ENCODE measurements at places on chromosomes 13 and 19.

- no peak for DNase-seq
These were observed 4.9 kb upstream of the HSPH1 start for GRCh38 chr13:31166591-31166990.

DNA sequence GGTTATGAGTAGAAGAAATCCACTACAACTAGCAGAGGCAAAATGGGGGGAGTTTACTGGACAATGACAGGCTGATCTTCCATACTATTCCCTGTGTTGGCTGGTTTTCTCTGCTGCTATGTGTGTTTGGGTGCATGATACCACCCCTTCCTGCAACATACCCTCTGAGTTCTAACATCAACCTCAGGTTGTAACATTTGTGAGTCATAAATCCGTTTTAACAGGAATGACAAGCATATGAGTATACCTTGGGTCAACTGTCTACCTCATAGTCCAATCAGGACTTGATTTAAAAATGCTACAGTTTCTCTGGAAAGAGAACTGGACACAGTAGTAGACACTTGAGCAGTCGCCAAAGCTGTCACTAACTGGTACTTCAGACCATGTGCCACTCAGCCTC, 422.9 kb downstream of the KCTD12 start:
- DNase-seq = no peak

GRCh38 chr19:8146877-8147581, 2.4 kb downstream of the FBN3 start:
- DNase-seq = no peak

- DNase-seq = peak; percentile 45
These were observed at the start of gene LRG1 for GRCh38 chr19:4539693-4540581. LRG1 (minus strand) TSS chr19:4540036; CDS start chr19:4540013, 23 bp downstream.

- no peak for DNase-seq
These were observed 127.0 kb upstream of the IPO5 start for GRCh38 chr13:97826421-97827012.

DNA sequence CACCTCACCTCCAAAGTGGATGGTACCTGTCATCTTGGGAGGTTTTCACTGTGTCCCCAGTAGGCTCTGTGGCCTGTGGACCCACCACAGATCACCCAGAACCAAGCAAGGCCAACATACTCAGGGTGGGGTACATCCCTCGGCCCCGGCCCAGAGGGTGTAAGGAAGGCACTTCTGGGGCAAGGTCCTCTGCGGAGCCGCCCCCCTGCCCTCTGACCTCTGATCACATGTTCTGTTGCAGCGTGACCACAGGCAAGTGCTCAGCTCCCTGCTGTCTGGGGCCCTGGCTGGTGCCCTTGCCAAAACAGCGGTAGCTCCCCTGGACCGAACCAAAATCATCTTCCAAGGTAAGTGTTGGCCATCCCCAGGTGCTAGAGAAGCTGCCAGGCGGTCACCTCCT, 36.7 kb downstream of the TMEM161A start:
- no peak for DNase-seq

DNA sequence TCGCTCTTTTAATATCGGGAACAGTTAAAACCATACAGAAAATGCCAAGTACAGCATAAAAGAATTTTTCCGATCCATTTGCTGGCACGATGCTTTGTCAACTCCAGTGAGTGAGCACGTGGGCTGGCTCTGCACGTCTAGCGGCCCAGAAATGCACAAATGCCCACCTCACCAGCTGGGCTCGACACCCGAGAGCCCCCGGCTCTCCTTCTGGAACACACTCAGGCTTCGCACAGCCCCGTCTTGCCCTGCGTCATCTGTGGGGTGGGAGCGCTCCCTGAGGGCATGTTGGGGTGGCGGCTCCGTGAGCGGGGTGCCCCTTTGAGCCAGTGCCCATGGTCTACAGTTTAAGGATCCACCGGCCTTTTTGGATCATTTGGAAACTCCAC, 24.5 kb downstream of the ATP4B start:
- DNase-seq = no peak

GRCh38 chr13:49066856-49067255, 91.1 kb downstream of the FNDC3A start:
- DNase-seq = no peak

GRCh38 chr19:38792250-38793111, 3.5 kb downstream of the LGALS7B start:
- peak; percentile 71 for DNase-seq

DNA sequence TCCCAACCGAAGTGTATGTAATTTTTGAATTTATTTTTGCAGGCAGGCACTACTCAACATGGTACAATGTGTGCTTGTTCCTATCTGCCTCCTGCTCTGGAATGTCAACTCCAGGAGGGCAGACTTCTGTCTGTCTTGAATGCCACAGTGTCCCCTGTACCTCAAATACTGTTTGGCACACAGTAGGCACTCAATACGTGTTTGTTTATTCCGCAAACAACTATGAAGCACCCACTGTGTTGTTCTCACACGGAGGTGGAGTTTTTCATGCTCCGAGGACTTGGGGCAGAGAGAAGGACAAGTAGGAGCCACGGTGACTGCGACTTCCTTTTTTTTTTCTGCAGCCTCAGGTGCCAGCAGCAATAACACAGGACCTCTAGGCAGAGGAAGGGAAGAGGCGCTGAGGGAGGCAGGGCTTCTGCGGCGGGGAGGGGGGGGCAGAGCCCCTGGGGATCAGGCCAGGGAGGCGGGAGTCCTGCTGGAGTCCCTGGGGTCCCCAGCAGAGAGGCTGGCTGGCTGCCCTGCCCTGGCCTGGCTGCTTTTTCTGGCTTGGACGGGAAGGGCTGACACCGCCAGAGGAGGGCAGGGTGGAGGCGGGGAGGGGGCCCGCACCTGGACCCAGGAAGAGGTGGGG, 29.3 kb upstream of the TNFAIP8L1 start:
- no peak for DNase-seq

DNA sequence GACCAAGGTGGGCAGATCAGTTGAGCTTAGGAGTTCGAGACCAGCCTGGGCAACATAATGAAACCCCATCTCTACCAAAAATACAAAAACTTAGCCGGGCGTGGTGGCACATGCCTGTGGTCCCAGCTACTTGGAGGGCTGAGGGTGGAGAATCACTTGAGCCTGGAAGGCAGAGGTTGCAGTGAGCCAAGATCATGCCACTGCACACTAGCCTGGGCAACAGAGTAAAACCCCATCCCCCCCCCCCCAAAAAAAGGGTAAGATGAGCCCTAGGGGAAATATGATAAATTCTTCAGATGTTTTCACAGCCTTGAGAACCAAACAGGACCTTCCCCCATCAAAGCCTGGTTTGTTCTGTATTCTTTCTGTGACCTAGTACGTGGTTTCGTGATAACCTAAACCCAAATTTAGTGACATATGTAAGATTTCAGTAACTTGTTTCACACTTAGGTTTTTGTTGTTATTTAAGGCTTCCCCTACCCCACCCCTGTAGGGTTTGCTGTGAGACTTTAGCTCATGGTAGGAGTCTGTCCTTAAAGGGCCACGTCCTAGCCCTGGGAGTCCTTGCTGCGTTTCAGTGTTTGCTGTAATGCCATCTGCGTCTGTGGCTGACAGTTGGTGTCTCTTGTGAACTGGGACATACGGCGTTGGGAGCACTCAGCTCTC, 49.6 kb downstream of the MYO9B start:
- DNase-seq = no peak

DNA sequence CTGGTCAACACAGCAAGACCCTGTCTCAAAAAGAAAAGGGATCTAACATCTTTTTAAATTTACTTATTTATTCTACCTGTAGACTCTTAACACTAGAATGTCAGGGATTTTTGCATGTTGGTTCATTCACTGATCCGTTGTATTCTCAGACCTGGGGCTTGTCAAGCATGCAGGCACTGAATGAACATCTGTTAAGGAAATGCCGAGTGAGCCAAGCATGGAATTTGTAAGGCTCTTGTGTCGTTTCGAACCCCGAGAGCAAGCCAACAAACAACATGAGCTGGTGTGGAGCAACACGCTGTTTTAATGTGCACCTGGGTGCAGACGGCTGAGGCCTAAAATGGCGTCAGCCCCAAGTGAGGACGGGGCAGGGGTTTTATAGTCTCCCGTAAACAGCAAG, 10.0 kb upstream of the OR1M1 start:
- no peak for DNase-seq

- no peak for DNase-seq
These were observed 419.8 kb downstream of the SLITRK6 start for GRCh38 chr13:85379433-85379832.

DNA sequence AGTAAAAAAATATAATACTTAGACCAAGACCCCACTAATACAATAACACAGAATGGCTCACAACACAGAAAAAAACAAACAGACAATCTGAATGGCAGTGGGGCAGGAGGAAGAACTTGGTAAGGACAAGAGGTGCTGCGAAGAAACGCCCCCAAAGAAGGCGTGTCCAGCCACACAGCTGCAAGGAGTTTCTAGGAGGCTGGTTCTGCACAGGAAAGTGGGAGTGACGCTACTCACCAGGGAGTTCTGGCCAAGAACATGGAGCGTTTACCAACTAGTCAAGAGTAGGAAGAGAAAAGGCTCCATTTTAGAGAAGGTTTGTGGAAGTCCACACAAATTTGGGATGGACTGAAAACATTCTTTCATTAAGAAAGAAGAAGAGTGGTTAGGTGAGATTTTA, 95.3 kb upstream of the SLC15A1 start:
- DNase-seq = no peak

GRCh38 chr13:67515895-67516294, 285.8 kb upstream of the PCDH9 start:
- no peak for DNase-seq

DNA sequence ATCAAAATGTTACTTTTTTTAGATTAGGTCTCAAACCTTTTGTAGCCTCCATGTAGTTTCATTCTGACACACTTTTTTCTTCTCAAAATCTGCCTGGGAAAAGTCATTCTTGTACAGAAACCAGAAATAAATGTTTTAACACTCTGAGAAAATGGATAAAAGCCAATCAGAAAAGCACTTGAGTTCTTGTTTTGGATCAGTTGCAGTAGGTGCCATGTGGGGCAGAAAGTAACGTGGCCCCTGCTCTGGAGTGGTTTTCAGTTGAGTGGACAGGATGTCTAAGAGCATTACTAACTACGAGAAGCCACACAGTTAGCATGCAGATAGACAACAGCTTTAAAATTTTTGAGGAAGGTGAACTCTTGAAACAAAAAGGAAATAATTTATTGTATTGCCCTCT, 19.1 kb downstream of the GPR183 start:
- no peak for DNase-seq

GRCh38 chr13:41916173-41916954, 44.5 kb downstream of the VWA8 start:
- peak; percentile 14 for DNase-seq

DNA sequence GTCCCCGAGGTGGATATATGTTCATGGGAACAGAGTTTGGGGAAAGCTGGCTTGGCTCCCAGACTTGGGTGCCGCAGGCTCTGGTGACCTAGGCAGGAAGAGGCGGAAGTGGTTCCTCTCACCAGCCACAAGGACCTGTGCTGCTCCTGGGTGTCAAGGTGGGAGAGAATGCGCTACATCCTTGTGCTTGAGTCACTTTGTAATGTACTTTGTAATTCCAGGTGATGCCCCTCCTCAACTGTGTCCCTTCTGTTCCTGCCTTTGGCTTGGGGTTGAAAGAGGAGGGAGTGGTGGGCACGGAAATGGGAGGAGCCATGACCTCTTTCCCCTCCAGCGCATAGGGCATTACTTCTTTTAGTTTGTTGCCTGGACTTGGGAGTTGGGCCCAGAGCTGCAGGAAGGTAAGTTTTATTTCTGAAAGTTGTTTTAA, 10.9 kb downstream of the GARRE1 start:
- DNase-seq = peak; percentile 36

- no peak for DNase-seq
These were observed 284.2 kb downstream of the TBC1D4 start for GRCh38 chr13:75197803-75198202.

DNA sequence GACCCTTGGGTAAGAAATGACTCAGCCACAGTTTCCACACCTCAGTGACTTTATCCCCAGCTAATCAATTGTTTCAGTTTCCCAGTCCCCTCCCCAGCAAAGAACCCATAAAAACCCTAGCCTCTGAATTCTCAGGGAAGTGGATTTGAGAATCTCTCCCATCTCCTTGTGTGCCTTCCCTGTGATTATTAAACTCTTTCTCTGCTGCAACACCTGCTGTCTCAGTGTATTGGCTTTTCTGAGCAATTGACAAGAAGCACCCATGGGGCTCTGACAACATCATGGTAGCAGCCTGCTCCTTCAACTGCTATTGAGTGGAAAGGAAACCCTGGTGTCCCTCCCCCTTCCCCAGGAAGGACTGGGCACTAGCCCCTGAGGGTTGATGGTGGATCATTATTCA, 73.7 kb downstream of the UQCRFS1 start:
- DNase-seq = no peak

GRCh38 chr19:38335949-38336637, 463 bp downstream of the CATSPERG start:
- peak; percentile 96 for DNase-seq

DNA sequence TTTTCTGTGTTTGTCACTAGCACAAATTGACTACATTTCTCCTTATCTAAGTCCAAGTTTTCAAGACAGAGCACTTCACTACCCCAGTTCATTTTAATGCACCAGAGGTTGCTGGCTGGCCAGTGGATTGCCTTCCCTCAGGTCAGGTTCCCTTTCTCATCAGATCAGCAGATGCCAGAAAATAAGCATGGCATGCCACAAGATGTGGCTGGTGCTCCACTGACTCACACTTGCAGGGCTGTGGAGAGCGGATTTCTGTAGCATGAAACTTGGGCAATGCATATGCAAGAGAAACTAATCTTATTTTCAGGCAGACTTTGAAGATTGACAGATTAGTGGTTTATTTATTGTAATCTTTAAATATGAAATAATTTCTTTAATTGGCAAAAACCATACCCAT, 79.5 kb downstream of the RUBCNL start:
- no peak for DNase-seq

GRCh38 chr19:5080030-5080654, 111.2 kb downstream of the KDM4B start:
- DNase-seq = no peak

GRCh38 chr19:19262190-19263057, 10.7 kb downstream of the TM6SF2 start:
- no peak for DNase-seq

GRCh38 chr13:113751491-113751890, 7.5 kb upstream of the TMEM255B start:
- DNase-seq = no peak
